ENCODE measurements at places on chromosomes 11 and 22. TPM values are rescaled to one million over a fixed set of nuclear protein-coding genes. Genes with fewer than 3 reads are reported as not detected.
A peak's percentile ranks its signal among the peaks of the same experiment; 100 is the strongest.

Gene NXPE4
- not detected for total RNA-seq

GRCh38 chr22:50737728-50738648 is at the start of gene ACR:
Gene ACR, plus strand, starts transcription at chr22:50738204. Its CDS starts 32 bp downstream, at chr22:50738236.
- no peak for DNase-seq

DNA sequence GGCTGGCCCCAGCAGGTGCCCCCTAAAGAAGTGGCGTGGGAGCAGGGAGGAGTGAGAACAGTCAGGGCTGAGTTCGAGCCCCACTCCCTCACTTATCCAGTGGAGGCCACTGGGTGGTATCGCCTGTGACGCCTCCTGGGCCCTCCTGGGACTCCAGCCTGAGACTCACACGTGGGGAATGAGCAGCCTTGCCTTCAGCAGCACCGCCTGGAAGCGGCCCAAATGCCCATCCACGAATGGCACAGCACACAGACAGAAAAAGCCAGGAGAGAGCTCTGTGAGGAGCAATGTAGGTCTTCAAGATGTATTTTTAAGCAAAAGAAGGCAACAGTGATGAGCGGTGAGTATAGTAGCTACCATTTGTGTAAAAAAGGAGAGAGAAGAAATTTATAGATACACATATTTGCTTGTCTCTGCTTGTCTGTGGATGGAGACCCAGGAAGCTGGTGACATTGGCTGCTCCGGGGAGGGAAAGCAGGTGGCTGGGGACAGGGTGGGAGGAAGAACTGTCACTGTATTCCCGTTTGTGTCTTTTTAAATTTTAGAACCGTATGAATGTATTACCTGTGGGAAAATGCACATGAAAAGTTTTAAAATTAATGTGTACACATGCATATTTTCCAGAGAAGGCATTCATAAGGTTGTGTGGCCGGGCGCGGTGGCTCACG is 13.2 kb downstream of the KCNJ4 start:
- DNase-seq: no peak

DNA sequence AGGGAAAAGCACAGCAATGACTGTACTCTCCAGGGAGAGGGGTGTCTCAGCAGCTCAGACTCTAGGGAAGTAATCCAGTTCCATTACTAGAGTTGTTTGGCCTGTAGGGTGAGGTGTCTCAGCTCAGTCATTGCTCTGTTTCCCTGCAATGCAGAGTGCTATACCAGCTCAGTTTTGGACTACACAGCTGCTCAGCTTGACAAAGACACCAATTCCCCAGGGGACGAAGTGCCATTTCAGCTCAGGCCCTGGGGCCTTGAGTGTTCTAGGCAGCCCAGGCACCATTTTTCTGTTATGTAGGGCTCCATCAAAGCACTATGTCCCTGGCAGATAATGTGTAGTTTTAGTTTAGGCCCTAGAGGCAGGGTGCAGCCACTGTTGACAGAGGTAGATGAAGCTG is 18.2 kb downstream of the CALCB start:
- DNase-seq: no peak

- no peak for DNase-seq
Measured at GRCh38 chr22:24327832-24328231, 57.2 kb downstream of the SPECC1L start.

GRCh38 chr11:110086892-110087309 is 6.3 kb upstream of the ZC3H12C start:
- peak; percentile 87 for DNase-seq

Gene KBTBD3
- 11.9 TPM for total RNA-seq

Gene OR5AK2
- not detected for total RNA-seq

DNA sequence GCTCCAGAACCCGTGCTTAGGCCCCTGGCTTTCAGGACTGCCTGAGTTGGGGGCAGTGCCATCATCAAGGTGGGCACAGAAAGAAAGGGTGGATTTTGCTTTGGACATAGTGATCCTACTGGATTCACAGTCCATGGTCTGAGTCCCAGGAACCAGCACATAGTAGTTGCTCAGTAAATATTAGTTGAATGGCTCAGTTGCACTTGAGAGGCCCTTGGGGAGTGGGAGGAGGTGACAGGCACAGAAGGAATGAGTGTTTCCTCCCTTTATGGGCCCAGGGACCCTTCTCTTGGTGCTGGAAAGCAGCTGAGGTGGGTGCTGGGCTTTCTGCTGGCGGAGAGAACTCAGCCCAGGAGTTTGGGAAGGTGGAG is 16.6 kb downstream of the ARHGEF17 start:
- no peak for DNase-seq

- DNase-seq: no peak
Measured at GRCh38 chr11:133570376-133570775, 38.1 kb upstream of the OPCML start.

DNA sequence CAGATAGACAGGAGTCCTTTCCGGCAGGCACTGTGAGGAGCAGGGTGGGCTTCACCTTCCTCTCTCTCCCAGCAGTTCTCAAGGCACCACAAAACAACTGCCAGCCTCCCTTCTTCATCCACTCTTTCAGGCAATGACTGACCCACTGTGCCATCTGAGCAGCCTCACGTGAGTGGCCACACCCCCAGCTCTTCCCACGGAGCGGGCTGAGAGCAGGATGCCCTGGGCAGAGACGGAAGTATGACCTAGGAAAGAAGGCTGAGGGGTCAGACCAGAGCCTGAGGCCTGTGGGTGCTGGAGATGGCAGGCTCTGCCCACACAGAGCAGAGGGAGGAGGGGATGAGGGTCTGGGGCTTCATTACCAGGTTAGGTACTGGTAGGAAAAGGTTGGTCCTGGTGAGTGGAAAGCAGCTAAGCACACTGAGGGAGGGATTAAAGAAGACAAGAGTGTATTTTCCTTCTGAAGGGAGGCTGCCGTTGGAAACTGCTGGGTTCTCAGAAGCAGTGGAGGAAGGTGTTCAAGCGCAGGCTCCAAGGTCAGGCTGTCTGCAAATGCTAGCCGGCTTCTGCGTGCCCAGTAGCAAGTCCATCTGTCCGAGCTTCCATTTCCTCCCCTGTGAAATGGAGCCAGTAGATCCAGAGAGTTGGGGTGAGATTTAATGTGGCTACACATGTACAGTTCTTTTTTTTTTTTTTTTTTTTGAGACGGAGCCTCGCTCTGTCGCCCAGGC is 4.6 kb downstream of the NLRP6 start:
- DNase-seq: no peak

GRCh38 chr11:65112546-65113360 is 1.1 kb downstream of the TM7SF2 start:
- DNase-seq: no peak

DNA sequence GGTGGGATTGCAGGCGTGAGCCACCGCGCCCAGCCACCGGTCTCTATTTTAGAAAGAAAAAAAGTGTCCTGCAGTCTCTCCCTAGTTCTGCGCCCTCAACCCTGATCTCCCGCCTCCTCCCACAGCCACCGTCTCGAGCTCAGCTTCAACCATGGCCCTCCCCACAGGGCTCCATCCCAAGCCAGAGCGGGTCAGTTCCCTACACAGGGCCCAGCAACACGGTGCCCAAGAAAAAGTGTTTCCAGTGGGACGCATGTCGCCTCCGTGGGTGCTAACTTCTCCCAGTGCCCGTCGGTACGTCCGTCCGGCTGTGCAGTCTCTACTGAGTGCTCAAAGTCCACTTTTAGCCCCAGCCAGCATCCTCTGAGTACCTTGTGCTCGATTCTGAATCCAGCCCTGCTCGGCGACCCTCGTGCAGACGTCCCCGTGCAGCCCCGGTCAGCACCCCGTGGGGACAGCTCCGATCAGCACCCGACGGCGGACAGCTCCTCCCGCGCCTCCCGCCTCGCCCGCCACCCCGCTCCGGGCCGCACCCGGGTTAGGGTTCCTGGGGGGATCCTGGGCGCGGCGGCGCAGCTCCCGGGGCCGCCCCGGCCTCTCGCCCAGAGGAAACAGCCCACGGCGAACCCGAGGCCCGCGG is 657 bp upstream of the MAPK8IP2 start:
- no peak for DNase-seq

Gene MISFA
- total RNA-seq: not detected

Gene RASL10A
- 0.15 TPM for total RNA-seq

DNA sequence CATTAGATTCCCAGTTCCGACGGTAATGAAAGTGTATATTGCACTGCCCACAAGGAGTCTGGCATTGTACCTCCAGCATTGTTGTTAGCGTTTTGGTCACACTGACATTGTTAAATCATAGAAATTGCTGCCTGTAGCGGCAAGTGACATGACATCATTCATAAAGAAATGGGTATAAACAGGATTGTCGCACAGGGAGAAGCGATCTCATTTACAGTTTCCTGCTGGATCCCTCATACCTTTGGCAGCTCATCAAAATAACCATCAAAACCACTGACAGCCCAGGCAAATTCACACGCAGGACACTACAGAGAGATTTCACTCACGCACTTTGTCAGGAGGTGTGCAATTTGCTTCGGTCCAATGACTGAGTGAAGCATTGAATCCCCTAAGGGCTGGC is 3.5 kb downstream of the HTR3B start:
- no peak for DNase-seq

DNA sequence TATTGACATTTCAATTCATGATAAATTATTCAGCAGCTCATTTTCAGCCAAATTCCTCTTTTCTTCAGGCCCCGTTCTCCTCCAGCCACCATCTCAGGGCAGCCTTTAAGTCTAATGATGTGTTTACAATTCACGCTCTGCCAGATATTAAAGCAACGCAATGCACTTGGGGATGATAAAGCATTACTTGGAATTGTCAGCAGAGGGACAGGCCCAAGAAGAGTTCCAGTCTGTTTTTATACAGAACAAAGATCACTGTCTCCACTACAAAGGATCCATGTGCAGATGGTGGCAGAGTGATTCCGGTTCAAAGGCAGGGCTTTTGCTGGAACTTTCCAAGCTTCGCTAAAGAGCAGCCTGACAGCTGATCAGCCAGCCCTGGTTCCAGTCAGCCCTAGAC is 13.6 kb upstream of the GALNT18 start:
- DNase-seq: no peak

GRCh38 chr11:31797190-31798056 is 13.7 kb downstream of the PAX6 start:
- no peak for DNase-seq

- DNase-seq: no peak
Measured at GRCh38 chr11:61083601-61084147, 18.6 kb upstream of the CD5 start.

DNA sequence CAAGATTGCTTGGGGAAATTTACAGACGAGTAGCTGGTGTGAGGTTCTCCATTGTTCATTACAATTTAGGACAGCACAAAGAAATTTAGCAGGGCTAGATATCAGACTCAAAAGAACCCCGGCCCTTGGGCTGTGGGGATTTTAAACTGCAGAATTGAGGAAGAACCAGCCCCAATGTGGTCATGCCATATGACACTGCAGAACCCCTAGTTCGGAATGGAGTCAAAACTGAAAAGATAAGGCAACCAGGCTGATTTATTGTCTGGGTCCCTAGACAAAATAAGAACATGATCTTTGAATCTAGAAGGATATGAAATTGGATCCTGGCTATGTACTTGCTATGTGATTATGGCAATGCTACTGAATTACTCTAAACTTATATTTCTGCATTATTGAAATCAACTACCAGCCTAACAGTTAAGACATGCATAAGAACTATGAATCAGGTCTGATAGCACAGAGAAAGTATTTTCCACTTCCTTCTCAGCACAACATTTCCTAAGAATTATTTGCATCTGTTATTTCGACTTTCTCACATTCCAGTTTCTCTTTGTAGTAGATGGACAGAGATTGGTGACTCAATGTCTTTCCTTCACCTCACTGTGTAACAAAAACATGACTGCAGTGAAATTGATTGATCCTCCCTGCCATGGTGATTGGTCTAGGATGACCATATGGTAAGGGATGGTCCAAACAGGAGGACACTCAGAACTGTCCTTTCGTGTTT is 13.2 kb downstream of the MMP3 start:
- no peak for DNase-seq

Gene SPTBN2
- total RNA-seq: 88.6 TPM

Gene HBG2
- total RNA-seq: not detected

DNA sequence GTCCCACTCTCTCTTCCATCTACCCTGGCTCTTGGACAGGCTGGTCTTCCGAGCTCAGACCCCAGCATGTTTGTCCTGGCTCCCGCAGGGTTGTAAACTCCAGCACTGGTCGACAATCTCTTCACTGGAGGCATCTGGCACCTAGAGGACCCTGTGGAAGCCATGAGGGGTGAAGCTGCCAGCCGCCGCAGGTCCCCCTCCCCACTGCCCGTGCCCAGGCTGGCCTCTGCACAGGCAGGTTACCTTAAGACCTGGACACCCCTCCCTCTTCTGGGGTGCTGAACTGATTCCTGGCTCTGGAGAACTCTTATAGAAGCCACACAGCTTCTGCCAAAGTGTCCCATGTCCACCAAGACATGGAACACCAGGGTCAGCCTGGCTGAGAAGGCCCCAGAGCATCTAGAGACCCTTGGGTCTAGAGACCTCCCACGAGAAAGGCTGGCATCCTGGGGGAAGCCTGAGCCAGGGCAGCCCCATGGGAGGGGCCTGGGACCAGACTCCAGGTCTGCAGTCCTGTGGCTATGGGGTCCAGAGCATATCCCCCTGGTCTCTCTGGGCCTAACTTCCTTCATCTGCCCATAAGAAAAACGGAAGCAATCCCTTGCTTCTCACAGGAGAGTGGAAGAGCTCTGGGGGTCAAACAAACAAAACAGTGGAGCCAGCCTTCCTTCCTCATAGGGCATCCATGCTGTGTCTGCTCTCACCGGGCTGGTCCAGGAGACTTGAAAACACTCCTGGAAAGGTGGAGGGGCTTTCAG is 30.6 kb downstream of the LMO1 start:
- DNase-seq: no peak

DNA sequence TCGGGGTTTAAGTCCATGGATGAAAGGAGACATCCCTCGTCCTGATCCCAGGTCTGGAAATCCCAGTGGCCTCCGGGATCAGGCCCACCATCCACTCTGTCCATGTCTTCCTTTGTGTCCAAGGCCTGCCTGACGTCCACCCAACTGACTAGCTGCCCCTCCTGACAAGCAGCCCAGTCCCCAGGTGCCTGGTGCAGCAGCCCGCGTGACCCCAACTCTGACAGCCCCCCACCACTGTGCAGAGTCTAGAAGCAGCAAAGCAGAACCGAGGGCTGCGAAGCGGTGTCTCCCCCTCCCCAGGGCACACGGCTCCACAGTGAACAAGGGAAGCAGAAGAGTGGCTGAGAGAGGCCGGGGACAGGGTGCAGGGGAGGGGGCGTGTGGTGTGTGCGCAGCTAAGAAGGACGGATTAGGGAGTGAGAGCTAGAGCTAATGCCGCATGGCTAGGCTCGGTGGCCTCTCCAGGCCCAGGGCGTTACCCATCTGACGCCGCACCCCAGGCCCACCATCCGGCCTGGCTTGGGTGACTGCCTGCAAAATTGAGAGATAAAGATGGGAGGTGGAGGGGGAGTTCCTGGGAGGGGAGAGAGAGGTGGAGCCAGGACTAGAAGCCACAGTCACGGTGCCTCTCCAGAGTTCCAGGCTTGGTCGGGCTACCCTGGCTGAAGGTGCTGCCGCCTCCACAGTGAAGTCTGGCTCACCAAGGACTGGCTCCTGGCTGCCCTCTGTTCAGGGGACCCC is 16.6 kb upstream of the BAIAP2L2 start:
- no peak for DNase-seq

GRCh38 chr11:38123673-38124072 is 1525.6 kb upstream of the RAG2 start:
- no peak for DNase-seq

Gene SNX32
- not detected for total RNA-seq
